Urinary bladder (tissue), 4 donors: ENCODE measurements at places on chromosomes 13 and 19. TPM values are rescaled to one million over a fixed set of nuclear protein-coding genes. Genes with fewer than 3 reads are reported as not detected.

DNA sequence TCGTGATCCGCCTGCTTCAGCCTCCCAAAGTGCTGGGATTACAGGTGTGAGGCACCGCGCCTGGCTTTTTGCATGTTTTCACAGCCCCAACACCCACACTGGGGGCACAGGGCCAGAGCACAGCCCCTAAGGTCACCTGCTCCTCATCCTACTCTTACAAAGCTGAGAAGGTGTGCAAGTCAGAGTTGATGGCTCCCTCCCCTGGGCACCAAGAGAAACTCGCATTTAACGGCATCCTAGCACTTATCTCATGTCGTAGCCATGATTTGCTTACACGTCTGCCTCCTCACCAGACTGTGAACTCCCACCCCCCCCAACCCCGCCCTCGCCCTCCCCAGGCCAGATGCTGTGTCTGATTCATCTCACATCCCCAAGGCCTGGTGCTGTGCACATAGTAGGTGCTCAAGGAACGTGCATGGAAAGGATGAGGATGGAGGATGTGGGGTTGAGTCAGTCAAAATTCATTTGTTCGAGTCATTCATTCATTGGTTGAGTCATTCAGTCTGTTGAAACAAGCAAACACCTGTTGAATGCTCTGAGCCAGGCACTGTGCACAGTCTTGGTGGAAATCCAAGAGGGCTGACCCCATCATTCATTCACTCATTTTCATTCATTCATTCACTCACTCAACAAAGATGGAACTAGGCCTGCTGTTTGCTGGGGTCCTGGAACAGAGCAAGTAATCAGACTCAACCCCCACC, 11.3 kb downstream of the SHANK1 start:
- no peak for DNase-seq

- no peak for DNase-seq
Measured at GRCh38 chr19:8069096-8069973, 16.8 kb downstream of the CCL25 start.

GRCh38 chr13:59623206-59623915, 540.4 kb downstream of the DIAPH3 start:
- DNase-seq: no peak

- DNase-seq: no peak
Measured at GRCh38 chr19:7888145-7888825, at the start of gene LRRC8E. LRRC8E (plus strand) TSS chr19:7888510; CDS start chr19:7895604, 7,094 bp downstream.

- DNase-seq: no peak
Measured at GRCh38 chr19:3142292-3142670, 6.4 kb downstream of the GNA15 start.

DNA sequence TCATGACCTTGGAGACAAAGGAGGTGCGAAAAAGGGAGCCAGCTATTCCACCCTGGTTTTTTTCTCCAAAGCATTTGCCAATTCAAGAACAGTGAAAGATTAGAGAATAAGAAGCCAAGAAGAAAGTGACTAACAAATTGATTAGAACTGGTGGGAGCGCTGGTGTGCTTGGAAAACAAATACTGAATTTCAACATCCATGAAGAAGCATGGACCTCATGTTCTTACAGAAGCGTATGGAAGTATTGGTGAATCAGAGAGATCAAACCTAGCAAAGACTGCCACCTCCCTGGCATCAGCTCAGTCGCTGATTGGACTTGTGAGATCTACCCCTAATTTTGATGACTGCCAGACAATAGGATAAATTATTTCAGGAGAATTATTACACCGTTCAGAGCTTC, 195.3 kb downstream of the ITGBL1 start:
- DNase-seq: no peak

DNA sequence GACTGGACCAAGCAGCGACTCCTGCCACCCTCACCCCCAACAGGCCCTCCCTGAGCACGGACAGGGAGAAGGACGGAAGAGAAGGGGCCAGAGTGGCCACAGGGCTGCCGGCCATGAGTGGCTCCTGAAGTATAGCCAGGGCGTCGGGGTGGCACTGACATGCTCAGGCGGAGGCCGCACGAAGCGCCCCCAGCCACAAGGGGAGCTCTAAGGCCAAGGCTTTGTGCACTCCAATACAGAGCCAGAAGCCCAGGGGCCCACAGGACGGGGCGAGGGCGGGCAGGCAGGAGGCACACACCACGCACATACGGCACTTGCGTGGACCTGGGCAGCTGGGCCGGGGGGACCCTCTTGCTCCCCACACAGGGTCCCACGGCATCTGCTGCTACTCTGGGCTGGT, 52.0 kb downstream of the KLF2 start:
- no peak for DNase-seq

GRCh38 chr13:36717966-36718545, 44.2 kb downstream of the SERTM1 start:
- no peak for DNase-seq

GRCh38 chr13:76778853-76779252, 107.4 kb downstream of the KCTD12 start:
- DNase-seq: no peak

GRCh38 chr19:38850976-38851621, 1.3 kb upstream of the HNRNPL start:
- no peak for DNase-seq

GRCh38 chr19:14370169-14370939, 10.9 kb upstream of the ADGRE5 start:
- DNase-seq: no peak

- no peak for DNase-seq
Measured at GRCh38 chr19:5141850-5142724, 173.2 kb downstream of the KDM4B start.

- DNase-seq: no peak
Measured at GRCh38 chr19:16133818-16134217, 9.7 kb upstream of the HSH2D start.

DNA sequence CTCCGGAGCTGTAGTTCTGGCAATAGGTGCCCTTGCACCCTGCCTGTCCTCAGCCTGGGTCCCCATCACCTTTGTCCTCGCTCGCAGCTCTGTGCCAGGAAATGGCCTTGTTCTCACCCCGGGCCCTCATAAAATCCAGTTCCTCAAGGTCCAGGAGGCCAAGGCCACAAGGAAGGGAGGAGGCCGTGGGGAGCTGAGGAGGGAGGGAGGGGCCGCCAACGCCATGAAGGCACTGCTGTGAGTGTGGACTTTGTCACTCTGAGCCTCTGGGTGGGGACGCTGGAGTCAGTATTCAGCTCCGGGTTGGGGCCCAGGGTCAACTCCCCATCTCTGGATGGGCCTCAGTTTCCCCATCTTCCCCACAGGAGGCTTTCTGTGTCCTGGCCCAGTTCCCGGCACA, 9.2 kb upstream of the GNA11 start:
- no peak for DNase-seq

DNA sequence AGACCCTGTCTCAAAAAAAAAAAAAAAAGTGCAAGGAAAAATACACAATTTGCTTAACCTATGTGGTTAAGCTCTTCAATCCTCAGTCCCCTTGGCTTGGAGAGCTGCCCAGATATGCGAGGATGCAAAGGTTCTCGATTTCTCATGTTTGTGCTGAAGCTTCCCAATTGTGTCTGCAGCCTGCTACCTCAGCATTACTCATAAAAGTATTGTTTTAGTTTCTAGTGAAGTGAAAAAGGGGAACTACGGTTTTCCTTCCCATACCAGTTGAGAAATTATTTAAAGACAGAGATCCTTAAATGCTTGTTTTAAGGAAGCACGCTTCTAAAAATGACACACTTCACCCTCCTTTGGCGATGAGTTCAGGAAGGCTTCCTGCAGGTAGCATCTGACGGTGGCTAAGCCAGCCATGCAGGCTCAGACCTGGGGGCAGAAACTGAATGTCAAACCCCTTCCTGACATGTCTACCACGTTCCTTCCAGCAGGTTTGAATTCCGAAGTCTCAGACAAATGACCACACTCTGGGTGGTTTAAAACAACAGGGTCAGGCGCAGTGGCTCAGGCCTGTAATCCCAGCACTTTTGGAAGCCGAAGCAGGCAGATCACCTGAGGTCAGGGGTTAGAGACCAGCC, 47.9 kb downstream of the RUBCNL start:
- DNase-seq: no peak

GRCh38 chr13:29771247-29771646, 79.2 kb downstream of the UBL3 start:
- DNase-seq: no peak

DNA sequence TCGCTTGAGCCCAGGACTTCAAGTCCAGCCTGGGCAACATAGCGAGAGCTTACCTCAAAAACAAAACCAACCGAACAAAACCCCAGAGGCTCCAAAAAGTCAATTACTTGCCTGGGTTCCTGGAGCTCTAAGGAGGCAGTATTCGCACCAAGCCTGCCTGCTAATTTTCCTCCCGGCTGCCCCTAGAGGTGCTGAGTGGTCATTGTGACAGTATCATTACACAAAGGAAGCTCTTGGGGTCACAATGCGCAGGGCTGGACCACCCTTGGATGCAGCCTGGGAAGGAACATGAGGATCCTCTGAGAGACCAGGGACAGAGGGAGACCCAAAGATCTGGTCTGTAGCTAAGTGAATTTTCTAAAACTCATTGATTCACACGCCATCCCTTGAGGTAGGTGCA, 8.5 kb upstream of the PEX11G start:
- DNase-seq: no peak

DNA sequence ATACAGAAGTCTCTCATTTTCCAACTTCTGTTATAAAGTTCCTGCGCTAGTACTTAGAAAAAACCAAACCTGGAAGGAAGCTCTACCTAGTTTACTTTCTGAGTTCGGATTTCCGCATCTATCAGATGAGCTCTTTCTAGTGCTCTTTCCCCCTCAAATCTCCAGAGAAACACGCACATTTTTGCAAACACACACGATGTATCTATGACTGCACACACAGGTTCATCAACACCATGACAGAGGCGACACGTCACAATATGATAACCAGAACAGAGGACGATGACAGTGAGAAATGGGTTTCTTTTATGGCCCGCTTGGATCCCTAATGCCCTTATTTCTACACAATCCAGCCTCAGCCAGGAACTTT, 629 bp upstream of the LRRC63 start:
- no peak for DNase-seq

DNA sequence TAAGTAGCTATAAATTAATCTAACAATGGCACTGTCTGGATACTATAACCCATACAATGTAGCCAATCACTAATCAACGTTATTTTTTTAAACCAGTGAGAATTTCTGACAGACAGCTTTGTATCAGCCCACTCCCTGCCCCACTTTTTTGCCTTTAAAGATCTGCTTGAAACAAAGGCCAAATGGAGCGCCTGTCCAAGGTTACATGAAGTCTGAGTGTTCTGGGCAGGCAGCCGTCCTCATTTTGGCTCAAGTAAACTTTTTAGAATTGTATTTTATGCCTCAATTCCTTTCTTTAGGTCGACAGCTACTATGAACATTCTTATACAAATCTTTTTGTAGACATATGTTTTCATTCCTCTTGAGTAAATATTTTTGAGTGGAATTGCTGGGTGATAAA, 6.2 kb downstream of the IFT88 start:
- no peak for DNase-seq

DNA sequence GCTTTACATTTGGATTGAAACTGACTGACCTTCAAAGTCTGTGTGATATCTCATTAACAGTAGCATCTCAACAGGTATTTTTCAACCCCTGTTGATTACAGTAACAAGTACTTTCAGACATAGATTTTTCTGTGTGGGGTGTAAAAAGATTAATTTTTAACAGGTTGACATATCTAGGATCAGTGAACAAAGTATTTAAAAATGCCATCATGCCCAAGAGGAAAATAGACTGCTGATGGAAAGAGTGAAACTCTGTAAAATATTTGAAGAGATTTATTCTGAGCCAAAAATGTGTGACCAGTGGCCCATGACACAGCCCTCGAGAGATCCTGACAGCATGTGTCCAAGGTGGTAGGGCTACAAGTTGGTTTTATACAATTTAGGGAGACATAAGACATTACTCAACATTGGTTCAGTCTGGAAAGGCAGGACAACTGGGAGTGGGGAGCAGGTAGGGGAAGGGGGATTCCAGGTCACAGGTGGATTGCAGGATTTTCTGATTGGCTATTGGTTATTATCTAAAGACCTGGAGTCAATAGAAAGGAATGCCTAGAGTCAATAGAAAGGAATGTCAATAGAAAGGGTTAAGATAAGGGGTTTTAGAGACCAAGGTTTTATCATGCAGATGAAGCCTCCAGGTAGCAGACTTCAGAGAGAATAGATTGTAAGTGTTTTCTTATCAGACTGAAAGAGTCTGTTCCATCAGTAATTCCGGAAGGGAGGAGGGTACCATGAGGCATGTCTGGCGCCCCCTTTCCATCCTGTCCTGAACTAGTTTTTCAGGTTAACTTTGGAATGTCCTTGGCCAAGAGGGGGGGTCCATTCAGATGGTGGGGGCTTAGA, 29.1 kb downstream of the TNFRSF19 start:
- no peak for DNase-seq

DNA sequence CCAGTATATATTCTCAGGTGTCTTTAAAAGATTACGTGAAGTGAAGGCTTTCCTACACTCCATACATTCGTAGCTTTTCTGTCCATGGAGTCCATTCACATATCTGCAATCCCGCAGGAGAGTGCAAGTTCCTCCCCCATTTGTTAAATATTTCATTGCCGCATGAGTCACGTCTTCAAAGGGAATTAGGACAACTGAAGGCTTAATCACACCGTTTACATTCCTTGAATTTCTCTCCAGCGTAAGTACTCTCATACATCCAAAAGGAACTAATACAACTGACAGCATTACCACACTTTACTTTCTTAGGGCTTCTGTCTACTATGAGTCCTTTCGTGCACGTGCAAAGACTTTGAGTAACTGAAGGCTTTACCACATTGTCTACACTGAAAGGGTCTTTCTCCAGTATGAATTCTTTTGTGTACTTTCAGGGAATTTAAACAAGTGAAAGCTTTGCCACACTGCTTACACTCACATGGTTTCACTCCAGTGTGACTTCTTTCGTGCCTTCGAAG, 29.0 kb upstream of the ZNF564 start:
- DNase-seq: no peak

DNA sequence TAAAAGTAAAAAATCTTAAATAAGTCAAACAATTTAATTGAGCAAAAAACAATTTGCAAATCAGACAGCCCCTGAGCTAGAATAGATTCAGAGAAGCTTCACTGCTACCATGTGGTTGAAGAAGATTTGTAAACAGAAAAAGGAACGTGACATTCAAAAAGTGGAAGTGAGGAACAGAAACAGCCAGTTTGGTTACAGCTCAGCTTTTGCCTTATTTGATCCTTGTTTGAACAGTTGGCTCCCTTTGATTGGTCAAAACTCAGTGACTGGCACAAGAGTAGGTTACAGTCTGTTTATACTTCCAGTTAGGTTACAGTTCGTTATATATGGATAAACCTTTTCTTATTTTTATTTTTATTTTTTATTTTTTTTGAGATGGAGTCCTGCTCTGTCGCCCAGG, 5.8 kb downstream of the ZNF221 start:
- DNase-seq: no peak

The MISP3 gene
- 0.21 TPM for total RNA-seq

The CYP2S1 gene
- 0.53 TPM for total RNA-seq

The OR10H1 gene
- total RNA-seq: 0.05 TPM

The PSG3 gene
- total RNA-seq: not detected

The SOHLH2 gene
- total RNA-seq: 0.32 TPM

The SIGLEC8 gene
- total RNA-seq: 0.90 TPM
